ENCODE measurements at places on chromosomes 7 and 10.

- no peak overlapping the region for H3K4me3 ChIP-seq
- H3K27me3 ChIP-seq: no peaks in the 10 kb centered on the region
- no peak overlapping the region for H3K27ac ChIP-seq
- peaks cover 8% of the 10 kb centered on the region for H3K4me1 ChIP-seq
Measured at GRCh38 chr7:22445140-22445743, 54.7 kb downstream of the STEAP1B start.

- no peaks in the 10 kb centered on the region for H3K36me3 ChIP-seq
- peaks cover 4% of the 10 kb centered on the region for H3K4me1 ChIP-seq
- H3K4me3 ChIP-seq: no peak overlapping the region
- DNase-seq: no peak
Measured at GRCh38 chr10:110629680-110630191, 14.4 kb upstream of the RBM20 start.

DNA sequence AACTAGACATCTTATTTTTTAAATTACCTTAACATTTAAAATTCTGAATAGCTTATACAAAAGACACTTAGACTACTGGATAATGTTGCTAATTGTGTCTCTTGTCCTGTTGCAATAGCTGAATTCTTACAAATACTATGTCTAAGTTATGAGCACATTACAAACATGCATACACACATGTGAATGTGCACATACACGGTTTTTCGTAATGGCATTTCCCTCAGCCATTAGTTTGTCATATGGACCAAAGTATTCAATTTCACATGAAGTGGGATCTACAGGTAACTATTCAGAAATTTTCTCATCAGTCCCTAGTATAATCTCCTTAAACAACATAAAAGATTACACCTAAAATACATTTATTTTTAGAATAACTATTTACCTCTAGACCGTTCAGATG, 178.6 kb upstream of the BET1 start:
- no peak overlapping the region for H3K27ac ChIP-seq
- H3K27me3 ChIP-seq: no peaks in the 10 kb centered on the region
- H3K4me3 ChIP-seq: no peak overlapping the region
- no peaks in the 10 kb centered on the region for H3K36me3 ChIP-seq

GRCh38 chr10:72260976-72261783, 12.5 kb upstream of the DDIT4 start:
- no peaks in the 10 kb centered on the region for H3K27me3 ChIP-seq
- no peaks in the 10 kb centered on the region for H3K36me3 ChIP-seq
- H3K4me1 ChIP-seq: peaks cover 33% of the 10 kb centered on the region
- peak overlapping the region; percentile 56 for H3K4me3 ChIP-seq
- peak overlapping the region; percentile 92 for H3K27ac ChIP-seq

DNA sequence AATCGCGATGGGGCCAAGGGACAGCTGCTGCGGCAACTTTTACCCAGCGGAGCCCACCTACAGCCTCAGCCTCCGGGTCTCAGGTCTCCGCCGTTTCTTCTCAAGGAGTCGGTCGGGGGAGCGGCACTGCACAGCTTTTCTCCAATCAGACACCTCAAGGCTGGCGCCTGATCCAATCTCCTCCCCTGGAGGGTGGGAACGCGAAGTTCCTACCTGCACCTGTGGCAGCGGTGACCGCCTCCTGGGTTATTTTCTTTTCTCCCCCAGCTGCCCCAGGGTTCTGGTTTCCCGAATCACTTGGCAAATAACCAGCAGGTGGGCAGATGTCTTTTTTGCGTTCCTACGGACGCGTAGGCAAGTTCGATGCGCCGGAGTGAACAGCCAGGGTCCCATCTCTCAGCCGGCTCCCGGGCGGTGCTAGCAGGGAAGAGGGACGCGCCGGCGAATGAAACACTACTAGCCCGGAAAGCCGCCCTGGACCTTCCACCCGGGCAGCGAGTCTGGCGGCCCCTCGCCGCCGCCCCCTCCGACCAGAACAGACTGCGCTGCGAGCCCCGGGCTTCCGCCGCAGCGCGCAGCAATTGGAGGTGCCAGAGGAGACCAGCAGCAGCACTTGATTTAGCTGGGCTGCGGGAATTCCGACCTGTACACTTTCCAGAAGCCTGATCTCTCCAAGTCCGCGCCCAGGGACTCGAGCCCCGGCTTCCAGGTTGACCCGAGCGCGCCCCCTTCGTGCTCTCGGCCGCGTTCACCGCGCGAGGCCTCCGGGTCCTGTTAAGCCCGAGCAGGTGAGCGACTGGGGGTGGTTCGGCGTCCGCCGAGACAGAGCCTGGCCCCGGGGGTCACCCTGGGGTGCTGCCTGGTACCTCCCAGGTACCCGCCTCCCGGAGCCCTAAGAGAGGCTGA, at the start of gene PRR15:
PRR15 (plus strand) TSS at position 246 of the 906 bp plus-strand sequence. CDS start 2,495 bp downstream, outside the sequence.
- H3K27ac ChIP-seq: no peak within 1 kb of the TSS
- H3K4me3 ChIP-seq: peak within 1 kb of the TSS; percentile 42
- H3K27me3 ChIP-seq: peaks cover 15% of the 10 kb centered on the region
- no peaks in the 10 kb centered on the region for H3K36me3 ChIP-seq
- peaks cover 9% of the 10 kb centered on the region for H3K4me1 ChIP-seq

- H3K36me3 ChIP-seq: peaks cover 32% of the 10 kb centered on the region
- DNase-seq: no peak
- H3K27ac ChIP-seq: peak overlapping the region; percentile 25
- H3K4me3 ChIP-seq: no peak overlapping the region
- H3K27me3 ChIP-seq: no peaks in the 10 kb centered on the region
Measured at GRCh38 chr7:55502858-55503440, 69.4 kb downstream of the VOPP1 start.

DNA sequence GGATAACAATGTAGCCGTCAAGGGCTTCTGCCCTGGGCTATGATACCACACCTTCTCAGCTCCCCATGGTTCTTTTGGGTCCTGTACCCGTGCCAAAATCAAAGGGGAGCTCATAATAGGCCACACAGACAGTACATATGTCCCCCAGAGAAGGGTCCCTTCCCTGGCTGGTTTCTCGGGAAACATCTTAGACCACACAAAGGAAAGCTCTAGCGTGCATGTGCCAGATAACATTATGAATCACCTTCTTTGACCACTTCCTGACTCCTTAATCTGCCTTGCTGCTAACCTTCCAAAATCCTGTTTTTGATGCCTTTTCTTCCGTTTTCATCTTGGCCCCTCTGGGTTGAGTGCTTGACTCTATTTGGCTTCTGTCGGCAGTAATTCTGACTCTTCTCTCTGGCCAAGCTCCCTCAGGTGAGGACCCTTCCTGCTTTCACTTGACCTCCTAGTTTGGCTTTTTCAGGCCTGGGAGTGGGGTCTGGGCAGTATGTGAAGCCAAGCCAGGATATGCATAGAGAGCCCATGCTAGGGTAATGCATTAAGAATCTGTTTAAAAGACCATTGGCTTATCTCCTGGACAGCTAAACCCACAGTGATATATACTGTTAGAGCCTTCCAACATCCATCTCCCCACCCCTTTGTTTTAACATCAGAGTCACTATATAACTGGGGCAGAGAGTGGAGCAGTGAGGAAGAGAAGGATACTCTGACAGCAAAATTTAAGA, 84.8 kb downstream of the ANLN start:
- no peak for DNase-seq
- no peaks in the 10 kb centered on the region for H3K4me1 ChIP-seq
- H3K4me3 ChIP-seq: no peak overlapping the region
- no peaks in the 10 kb centered on the region for H3K36me3 ChIP-seq

GRCh38 chr7:16590424-16590823, 55.1 kb downstream of the ANKMY2 start:
- no peak overlapping the region for H3K4me3 ChIP-seq
- H3K4me1 ChIP-seq: peaks cover 3% of the 10 kb centered on the region
- H3K27me3 ChIP-seq: no peaks in the 10 kb centered on the region
- H3K36me3 ChIP-seq: no peaks in the 10 kb centered on the region
- H3K27ac ChIP-seq: no peak overlapping the region

- no peak overlapping the region for H3K27ac ChIP-seq
- DNase-seq: no peak
- H3K4me3 ChIP-seq: no peak overlapping the region
- peaks cover 39% of the 10 kb centered on the region for H3K4me1 ChIP-seq
- H3K36me3 ChIP-seq: no peaks in the 10 kb centered on the region
- no peaks in the 10 kb centered on the region for H3K27me3 ChIP-seq
Measured at GRCh38 chr10:78432583-78432982, 398.9 kb downstream of the RPS24 start.

- no peaks in the 10 kb centered on the region for H3K27me3 ChIP-seq
- H3K4me3 ChIP-seq: no peak overlapping the region
- DNase-seq: no peak
- no peak overlapping the region for H3K27ac ChIP-seq
- peaks cover 6% of the 10 kb centered on the region for H3K4me1 ChIP-seq
- no peaks in the 10 kb centered on the region for H3K36me3 ChIP-seq
Measured at GRCh38 chr10:50575477-50576244, 48.1 kb downstream of the SGMS1 start.
